Glutamatergic neuron (in vitro differentiated cells): ENCODE measurements at places on chromosomes 2 and 18. TPM values are rescaled to one million over a fixed set of nuclear protein-coding genes. Genes with fewer than 3 reads are reported as not detected.
A peak's percentile ranks its signal among the peaks of the same experiment; 100 is the strongest.

- DNase-seq = no peak
Observed at GRCh38 chr2:188303363-188304031, 11.8 kb downstream of the GULP1 start.

DNA sequence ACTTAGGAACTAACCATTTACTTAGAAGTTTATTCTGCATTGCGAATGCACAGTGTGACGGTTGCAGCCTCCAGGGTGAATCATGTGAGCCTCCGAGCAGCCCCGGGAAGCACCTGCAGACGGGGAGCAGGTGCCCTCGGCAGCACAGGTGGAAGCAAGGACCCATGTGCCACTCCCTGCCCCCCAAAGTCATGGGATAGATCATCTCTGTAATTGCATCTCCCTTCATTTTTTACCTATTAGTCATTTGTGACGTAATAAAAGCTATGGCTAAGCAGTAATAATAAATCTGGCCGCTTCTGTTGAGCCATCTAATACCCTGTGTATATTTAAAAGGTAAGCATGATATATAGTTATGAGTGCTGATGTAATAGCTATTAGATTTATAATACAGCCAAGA lies 97.2 kb downstream of the PTGR3 start:
- DNase-seq = no peak

- DNase-seq = no peak
Observed at GRCh38 chr2:6254441-6254840, 562.3 kb downstream of the SOX11 start.

Gene UGT1A5
- not detected for total RNA-seq

GRCh38 chr2:29606104-29607037 lies 315.0 kb downstream of the ALK start:
- no peak for DNase-seq

GRCh38 chr2:173690349-173690748 lies 274.8 kb downstream of the SP3 start:
- no peak for DNase-seq

DNA sequence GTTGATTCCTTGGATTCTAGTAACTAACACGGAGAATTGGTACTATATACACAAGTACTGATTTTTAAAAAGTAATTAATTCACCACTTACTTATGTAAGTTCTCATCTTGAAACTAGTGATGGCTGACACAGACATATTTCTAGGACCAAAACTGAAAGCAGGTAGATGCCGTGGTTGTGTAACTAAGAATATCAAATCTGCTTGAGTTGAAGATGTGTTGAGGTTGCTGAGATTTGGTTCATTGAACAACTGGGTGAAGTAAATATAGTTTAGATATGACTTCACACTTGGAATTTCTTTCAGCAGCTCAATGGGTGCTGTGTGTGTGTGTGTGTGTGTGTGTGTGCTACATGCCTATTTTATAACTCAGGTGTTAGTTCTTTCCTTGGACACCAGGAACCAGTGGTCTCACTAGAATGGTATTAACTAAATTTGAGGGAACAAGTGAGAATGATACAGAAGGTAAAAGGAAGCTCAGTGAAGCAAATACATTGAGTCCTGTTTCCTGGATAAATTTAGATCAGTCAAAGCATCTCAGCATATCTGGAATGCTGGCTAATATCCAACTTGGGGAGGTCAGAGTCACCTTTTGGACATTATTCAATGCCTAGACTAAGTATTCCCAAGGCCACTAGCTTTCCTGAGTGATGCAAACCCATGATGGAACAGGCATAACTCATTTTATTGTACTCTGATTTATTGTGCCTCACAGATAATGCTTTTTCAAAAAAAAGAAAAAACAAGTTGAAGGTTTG lies 110.7 kb upstream of the ZEB2 start:
- DNase-seq = no peak

Gene CWC22
- 12.0 TPM for total RNA-seq

- no peak for DNase-seq
Observed at GRCh38 chr18:32879497-32879896, 106.7 kb upstream of the KLHL14 start.

DNA sequence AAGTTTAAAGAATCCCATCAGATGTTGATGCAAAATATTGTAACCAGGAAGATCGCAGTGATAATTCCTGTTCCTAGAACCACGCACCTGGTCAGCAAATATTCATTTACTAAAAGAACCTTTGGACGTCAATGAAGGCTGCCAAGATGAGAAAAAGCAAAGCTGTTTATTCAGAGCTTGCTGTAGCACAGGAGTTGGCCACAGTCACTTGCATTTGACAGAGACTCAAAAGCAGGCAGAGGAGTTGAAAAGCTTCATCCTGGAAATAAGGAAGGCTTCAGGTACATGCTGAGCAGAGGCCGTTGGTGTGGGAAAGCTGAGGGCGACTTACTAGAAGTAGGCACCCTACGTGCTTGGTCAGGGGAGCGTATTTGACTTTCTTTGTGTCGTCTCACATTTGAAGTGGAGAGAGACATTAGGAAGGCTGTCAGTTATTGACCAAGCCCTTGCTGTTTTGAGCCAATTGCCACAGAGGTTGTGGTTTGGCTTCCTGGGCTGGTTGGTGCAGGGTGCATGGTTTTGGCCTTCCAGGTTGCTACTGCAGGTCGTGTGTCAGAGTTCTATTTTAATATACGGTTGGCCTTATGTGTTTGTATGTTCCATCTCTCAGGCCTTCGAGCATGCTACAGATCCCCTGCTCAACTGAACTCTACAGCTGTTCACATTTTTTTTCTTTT lies 289.6 kb downstream of the METTL4 start:
- no peak for DNase-seq

- DNase-seq = peak; percentile 43
Observed at GRCh38 chr2:105822186-105822585, 77.5 kb downstream of the NCK2 start.

Gene RNF181
- 75.1 TPM for total RNA-seq

DNA sequence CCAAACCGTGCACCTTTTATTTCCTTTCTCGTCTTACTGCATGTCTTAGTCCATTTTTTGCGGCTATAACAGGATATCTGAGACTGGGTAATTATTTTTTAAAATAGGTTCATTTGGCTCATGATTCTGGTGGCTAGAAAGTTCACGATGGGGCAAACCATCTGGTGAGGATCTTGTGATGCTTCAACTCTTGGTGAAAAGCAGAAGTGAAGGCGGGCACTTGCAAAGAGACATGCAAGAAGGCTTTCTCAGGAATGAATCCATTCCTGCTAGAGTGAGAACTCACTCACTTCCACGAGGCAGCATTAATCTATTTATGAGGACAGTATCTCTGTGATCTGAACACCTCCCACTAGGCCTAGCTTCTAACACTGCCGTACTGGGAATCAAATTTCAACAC lies 327.1 kb upstream of the RBMS1 start:
- no peak for DNase-seq

DNA sequence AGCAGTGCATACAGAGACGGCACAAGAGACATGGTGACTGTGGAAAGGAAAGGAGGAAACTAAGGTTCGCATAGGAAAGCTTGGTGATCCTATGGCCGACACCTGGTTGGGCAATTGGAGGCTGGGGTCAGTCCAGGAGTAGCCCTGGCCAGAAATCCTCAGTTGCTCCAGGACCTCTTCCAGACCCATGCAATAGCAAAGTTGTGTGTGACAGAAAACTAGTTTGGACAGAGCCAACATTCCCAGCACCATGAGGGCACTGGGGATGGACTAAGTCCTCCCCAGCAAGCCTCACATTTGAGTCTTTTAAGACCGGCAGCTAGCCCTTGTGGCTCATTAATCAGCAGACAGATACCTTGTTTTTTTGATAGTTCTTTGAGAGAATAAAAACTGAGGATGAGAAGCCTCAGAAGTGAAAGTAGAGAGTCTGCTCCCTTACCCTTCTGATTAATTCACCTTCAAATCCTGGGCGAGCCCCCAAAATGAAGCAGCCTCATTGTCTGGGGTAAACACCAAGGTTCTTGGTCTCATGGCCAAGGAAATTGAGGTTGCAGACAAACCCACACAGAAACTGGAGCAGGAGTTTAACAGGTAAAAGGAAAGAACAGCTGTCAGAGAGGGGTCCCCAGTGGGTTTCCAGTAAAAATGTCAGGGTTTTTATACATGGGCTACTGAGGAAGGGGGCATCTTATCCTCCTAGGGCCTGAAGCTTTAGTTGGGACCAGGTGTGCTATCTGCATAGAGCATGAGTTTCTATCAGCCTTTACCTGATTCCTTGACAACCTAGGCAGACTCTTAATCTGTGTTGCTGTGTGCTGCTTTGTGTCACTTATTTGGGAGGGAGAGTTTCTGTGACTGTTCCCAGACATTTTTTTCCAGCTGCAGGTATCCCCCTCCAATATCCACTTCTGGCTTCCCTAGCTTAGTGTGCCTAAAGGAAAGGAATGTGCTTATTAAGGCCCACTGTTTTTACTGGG lies 39.1 kb downstream of the STK17B start:
- DNase-seq = peak; percentile 51

DNA sequence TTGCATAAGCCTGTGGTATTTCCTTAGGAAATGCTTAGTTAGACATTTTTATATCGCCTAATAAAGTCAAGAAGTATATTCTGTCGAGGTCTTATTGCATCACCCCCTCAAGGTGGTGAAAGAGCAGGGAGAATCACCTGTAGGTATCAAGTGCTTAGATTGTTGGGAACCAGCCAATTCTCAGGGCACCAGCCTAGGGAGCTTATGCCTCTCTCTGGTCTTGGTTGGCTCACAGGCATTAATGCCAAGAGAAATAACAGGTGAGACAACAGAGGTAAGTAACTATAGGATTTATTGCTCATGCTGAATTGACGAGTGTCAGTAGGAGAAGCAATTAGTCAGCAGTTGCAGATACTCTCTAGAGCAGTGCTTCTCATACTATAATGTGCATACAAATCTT lies 663.3 kb upstream of the ZNF804A start:
- DNase-seq = no peak

Gene CYBRD1
- total RNA-seq = 0.54 TPM

Gene HRH4
- not detected for total RNA-seq

DNA sequence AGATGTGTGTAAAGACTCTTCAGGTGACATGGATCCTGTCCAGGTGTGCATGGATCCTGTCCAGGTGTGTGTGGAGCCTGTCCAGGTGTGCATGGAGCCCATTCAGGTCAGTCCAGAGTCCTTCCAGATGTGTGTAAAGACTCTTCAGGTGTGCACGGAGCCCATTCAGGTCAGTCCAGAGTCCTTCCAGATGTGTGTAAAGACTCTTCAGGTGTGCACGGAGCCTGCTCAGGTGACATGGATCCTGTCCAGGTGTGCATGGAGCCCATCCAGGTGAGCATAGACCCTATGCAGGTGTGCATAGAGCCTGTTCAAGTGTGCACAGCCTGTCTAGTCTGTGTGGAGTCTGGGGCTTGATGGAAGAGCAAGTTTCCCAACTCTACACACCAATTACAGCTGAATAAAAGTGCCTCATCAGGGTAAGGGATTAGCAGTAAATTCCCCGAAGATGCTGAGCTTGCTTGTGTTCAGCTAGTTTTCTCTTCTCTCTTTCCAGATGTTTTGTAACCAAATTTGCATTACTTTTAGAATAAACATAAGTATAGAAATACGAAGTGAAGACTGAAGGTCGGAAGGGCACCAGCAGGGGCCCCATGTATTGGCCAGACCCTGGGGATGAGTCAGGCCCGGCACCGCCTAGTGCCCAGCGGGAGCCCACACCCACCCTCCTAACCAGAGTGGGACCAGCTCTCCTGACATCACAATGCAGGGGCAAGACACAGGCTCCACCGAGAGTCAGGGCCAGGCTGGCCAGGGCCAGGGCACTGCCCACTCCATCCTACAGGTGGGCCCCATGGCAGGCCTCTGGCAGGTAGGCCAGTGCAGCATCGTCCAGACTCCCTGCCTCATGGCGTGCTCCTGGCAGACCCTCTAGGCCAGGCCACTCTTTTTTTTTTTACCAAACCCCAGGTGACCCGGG lies 38.6 kb upstream of the GPC1 start:
- no peak for DNase-seq

Gene COL5A2
- 23.7 TPM for total RNA-seq

GRCh38 chr2:121033461-121033996 lies 251.5 kb downstream of the TFCP2L1 start:
- no peak for DNase-seq

GRCh38 chr2:222864296-222864695 lies 3.5 kb downstream of the ACSL3 start:
- no peak for DNase-seq

Gene DNER
- 36.0 TPM for total RNA-seq

GRCh38 chr2:158662421-158662820 lies 132.7 kb upstream of the DAPL1 start:
- no peak for DNase-seq

DNA sequence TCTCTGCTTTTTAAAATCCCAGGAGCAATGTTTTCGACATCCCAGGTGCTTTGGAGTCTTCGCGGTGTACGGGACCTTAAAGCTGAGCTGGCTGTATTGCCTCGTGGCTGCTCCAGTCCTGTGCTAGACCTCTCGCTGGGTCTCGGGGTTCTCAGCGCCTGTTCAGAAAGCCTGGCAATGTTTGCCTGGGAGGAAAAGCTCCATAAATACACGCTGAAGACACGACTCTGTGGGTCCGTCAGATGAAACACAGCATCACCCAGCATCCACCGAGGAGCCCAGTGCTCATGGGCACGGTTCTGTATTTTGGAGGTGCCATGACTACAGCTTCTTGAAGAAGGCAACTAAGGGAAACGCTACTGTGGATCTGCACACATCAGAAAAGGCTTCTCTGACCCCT lies 21.6 kb downstream of the MBP start:
- DNase-seq = no peak

Gene REG3G
- total RNA-seq = not detected

Gene C1QL2
- total RNA-seq = not detected

Gene ICOS
- not detected for total RNA-seq

GRCh38 chr18:77668219-77668618 lies 418.6 kb downstream of the GALR1 start:
- no peak for DNase-seq

DNA sequence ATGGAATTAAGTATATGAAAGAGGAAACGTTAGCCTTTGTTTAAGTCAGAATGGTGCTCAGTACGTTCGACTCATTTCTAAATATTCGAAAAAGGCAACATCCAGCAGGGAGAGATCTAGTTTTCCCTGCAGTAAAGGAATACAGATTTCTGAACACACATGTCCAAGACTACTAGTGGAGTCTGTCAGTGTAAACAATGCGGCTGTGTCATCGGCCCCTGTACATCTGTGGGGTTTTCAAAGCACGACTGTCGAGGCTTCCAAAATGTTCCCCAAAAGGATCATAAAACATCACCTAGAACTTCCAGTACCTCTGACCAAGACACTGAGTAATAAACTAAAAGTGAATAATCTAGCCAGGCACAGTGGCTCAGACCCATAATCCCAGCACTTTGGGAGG lies 112.8 kb downstream of the ZNF516 start:
- DNase-seq = no peak
